ENCODE measurements at places on chromosomes 5 and 9.

GRCh38 chr5:27450607-27451006, 412.2 kb upstream of the CDH9 start:
- no peak for DNase-seq

DNA sequence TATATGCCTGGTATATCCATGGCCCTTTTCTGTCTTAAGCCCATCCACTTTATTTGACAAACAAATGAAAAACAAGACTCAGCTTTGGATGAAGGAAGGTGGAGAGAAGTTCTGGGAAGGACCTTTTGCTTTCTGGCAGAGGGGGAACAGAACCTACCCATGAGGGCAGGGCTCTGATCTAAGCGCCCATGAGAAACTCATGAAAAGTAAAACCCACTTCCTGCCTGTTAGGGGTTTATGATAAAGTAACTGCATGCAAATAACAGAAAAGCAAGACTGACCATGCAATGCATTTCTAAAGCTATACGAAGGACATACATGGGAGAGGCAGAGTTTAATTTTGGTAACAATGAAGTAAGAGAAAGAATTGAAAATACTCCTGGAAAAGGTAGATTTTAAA, 181.9 kb upstream of the ADRA1B start:
- no peak for DNase-seq

DNA sequence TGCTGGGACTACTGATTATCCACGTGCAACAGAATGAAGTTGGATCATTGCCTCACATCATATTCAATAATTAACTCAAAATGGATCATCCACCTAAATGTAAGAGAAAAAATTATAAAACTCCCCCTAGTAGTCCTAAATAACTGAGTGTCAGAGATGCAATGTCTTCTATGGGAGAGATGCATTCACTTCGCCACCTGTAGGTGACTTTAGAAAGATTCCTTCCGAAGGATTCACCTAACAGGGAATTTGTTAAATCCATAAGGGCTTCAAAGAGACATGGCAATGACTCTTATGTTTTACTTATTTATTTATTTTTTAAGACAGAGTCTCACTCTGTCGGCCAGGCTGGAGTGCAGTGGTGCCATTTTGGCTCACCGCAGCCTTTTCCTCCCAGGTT, 526.0 kb downstream of the MTRR start:
- no peak for DNase-seq

DNA sequence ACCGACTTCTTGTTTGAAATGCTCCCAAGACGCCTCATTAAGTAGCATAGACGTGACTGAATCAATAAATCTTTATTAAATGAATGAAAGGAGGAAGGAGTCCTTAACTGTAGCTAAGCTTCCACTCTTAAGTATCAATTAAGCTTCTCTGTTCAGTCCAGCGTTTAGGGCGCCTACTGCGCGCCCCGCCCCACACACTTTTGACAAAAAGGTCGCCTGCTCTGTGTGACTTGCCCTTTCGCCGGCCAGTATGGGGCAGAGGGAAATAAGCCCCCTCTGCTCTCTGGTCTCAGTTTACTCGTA, 662 bp upstream of the DOLPP1 start:
- DNase-seq, result no peak

- no peak for DNase-seq
These were observed 4.5 kb downstream of the NDUFS6 start for GRCh38 chr5:1805736-1806135.

DNA sequence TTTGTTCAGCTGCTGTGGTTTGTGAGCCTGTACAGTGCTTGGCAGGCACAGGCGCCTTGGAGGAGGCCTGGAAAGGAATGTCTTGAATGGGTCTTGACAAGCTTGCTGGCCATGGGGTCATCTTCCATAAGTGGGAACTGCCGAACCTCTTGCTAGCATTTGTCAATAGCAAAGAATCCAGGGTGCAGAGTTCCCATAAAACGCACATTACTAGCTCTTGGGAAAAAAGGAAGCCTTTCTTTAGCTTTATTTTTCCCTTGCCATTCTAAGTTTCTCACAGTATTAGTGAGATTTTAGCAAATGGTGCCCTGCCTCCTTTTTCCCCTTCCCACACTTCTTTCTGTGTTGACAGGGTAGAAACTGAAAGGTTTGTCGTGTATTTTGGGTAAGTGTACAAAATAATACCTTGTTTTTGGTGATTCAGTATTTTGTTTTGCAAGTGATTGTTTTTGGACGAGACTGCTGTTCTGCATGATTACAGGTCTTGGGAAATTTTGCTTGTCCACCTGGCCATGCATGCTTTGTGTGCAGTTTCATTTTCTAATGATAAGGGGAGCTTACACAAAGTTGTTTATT, 82.0 kb downstream of the ADGRV1 start:
- DNase-seq, result no peak

DNA sequence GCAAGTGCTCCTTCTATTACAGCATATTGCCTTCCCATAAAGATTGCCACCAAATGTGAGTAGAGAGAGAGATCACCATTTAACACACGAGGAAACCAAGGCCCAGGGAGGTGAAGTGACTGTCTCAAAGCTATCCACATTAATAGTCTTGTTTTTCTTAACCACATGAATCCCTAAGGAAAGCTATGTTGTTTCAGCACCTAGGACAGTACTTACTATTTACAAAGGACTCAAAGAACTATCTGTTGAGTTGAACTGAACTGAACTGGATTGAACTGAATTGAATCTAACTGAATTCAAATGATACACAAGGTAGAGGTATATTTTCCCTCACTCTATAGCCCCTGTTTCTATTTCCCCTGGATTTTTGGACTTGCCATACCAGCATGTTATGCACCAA, 430.4 kb downstream of the CAAP1 start:
- no peak for DNase-seq

- DNase-seq, result no peak
These were observed 382.9 kb downstream of the CCDC171 start for GRCh38 chr9:15935661-15936305.

GRCh38 chr5:107387526-107388140, 283.1 kb downstream of the EFNA5 start:
- no peak for DNase-seq

GRCh38 chr5:174503461-174504265, 220.7 kb upstream of the MSX2 start:
- peak; percentile 77 for DNase-seq

DNA sequence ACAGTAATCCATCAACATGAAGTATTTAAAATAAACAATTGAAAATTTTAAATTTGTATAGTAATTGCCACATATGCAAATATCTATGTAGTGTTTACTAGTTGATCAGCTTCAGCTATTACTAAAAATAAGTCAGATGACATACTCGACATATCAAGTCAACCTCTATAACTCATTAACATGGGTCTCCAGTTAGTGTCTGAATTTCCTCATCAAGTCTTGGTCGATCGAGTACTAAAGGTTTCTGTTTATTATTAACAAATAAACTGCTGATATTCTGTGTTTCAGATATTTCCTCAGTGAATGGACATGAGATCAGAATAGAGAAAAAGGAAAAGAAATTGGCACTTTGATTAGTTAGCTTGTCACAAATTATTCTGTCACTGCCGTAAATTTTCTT, 266.5 kb upstream of the ITGA1 start:
- DNase-seq, result no peak

DNA sequence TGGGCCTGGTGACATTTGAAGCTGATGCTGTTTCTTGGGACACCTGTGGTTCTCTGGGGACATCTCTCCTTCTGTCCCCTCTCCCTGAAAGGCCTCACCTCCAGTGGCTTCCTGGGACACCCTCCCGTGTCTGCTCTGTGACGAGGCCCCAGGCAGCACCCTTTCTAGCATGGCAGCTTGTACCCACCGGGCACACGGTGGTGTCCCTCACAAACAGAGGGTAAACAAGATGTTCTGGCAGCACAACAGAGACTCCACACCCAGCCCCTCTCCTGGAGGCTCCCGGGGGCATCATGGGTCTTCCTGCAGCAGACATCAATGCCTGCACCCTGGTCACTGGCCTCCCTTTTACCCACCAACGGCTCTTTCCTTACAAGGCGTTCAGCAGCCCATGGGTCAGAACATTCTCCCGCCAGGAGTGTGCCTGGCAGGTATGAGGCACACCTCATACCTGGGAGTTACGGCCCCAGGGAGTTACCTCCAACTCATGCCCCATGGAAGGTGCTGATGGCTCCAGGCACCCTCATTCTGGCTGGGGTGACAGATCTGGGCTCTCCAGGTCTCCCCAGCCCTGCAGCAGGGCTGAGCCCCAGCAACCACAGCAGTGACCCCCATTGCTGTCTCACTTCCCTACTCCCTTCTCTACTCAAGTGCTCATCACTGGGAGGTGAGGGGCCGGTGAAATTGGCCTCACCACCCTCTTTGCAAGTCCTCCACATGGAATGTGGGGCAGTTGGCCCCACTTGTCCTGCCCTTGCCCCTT, 51.1 kb downstream of the BARX1 start:
- DNase-seq, result no peak

GRCh38 chr5:107322936-107323335, 347.8 kb downstream of the EFNA5 start:
- no peak for DNase-seq

DNA sequence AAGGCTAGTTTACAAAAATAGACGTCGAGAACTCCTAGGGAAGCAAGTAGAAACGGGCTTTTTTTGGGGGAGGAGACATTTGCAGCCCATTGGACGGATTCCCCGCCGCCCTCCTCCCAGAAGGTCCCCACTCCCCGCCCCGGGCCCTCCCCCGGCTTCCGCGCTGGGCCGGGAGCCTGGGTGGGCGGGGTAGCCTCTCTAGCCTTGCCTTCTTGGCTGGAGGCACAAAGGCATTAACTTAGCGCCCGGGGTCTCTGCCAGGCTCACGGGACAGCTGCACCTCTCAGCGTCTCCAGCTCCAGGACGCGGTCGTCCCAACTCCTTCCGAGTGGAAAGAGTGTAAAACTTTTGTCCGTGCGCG, at the start of gene DMRTA1:
DMRTA1 (plus strand) TSS at position 236 of the 361 bp plus-strand sequence. CDS start 242 bp downstream, outside the sequence.
- peak; percentile 26 for DNase-seq

DNA sequence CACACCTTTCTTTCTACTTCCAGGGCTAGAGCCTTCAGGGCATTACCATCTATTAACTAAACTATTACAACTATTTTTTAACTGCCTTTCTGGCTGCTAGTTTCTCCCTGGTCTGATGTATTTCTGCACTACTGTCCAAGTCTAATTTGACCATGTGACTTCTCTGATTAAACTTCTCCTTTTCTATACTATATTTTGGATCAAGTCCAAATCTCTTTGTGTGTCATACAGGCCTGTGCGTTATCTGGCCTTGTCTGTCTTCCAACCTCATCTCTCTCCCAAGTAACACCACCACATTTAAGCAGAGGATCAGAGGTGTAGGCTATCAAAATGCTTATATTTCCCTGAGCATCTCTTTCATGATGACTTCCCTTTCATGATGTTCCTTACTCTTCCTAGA, 47.2 kb upstream of the OR13F1 start:
- no peak for DNase-seq

DNA sequence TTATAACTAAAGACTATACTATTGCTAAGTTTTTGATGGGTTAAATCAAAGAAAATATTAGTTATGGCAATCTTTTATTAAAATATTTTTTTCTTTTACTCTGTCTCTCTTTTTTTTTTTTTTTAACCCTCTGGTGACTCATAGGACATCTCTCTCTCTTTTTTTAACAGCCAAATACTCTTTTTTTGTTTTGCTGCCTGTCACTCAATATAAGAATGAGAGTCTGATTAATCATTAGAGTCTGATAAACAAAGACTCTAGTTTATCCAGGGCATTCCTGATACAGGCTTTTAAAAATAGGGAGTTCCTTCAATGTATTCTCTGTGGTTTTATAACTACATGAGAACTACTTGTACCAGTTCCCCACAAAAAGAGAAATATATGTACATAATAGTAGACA, 77.3 kb downstream of the SLC38A9 start:
- no peak for DNase-seq

DNA sequence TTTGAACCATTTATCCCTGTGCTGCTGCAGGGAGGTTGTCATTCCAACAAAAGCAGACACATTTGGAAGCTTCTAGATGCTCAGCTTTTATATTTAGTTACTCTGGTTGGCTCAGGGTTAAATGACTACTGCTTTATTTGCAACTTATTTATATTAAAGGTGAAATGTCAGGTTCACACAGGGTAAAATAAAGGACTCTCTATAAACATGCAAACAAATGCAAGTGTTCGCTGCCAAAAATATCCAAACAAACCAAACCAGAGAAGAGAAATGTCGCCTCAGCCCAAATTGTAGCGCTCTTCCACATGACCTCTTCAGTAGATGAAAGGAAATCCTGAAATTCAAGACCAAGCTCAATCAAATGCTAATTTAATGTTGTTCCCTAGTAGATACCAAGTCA, 57.0 kb upstream of the LIFR start:
- DNase-seq, result no peak

GRCh38 chr5:167579693-167580055, 711.8 kb upstream of the WWC1 start:
- DNase-seq, result no peak

DNA sequence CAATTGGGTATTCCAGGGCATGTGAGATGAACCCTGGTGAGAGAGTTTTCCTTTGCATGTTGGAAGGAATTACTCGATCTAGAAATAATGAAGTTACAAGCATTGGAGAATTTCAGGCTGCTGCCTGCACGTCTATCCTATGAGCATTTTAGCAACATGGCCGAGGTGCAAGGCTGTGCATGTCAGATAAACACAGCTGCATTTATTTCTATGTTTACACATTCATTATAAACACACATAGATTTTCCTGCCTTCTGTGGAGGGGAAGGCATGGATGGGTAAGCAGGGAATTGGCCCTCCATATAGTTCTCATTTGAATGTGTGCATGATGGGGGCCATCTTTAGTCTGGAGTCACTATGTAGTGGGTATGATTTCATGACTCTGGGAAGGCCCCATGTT, 42.3 kb downstream of the AOPEP start:
- DNase-seq, result no peak

DNA sequence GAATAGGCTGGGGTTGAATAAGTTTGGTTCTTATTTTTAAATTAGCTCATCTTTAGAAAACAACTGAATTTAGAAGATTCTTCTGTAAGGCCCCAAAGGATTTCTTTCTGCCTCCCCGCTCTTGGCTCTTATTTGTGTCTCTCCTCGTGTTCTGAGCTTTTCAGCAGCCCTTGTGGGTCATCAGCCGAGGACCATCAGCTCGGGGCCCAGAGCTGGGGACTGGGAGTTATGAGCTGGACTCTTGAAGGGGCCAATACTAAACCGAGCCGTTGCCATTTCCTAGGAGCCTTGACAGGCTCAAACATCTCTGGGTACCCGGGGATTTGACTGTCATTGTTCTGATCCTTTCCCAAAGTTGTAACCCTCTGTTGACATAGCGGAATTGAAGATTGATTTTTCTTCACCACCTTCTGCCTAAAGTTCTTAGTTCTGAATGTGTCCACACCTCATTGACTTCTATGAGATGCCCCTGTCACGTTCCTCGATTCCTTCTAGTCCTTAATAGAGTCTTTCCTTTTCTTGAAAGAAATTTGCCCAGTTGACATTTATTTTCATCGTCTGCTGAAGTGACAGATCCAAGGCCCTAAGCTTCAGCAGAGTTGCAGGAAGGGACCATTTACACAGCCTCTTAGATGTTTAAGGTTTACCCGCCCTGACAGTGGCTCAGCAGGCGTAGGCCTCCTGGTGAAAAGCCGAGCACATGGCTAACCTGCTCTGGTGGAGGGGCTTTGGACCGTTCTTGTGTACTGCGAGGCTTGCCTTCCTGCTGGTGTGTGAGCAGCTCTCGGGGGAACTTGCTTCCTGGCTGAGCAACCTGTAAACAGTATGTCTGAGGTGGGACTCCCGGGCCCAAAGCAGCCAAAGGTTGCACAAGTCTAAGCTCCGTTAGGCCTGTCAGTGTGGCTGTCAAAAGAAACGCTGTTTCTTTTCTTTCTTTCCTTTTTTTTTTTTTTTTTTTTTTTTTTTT, 24.0 kb downstream of the ABL1 start:
- DNase-seq, result no peak

- no peak for DNase-seq
These were observed 2.5 kb upstream of the PCDHAC1 start for GRCh38 chr5:140923601-140924000.

GRCh38 chr5:35285011-35285410, 54.7 kb upstream of the PRLR start:
- no peak for DNase-seq

All from hippocampal formation (tissue), 2 donors.